ENCODE measurements at places on chromosomes 1 and 21.

DNA sequence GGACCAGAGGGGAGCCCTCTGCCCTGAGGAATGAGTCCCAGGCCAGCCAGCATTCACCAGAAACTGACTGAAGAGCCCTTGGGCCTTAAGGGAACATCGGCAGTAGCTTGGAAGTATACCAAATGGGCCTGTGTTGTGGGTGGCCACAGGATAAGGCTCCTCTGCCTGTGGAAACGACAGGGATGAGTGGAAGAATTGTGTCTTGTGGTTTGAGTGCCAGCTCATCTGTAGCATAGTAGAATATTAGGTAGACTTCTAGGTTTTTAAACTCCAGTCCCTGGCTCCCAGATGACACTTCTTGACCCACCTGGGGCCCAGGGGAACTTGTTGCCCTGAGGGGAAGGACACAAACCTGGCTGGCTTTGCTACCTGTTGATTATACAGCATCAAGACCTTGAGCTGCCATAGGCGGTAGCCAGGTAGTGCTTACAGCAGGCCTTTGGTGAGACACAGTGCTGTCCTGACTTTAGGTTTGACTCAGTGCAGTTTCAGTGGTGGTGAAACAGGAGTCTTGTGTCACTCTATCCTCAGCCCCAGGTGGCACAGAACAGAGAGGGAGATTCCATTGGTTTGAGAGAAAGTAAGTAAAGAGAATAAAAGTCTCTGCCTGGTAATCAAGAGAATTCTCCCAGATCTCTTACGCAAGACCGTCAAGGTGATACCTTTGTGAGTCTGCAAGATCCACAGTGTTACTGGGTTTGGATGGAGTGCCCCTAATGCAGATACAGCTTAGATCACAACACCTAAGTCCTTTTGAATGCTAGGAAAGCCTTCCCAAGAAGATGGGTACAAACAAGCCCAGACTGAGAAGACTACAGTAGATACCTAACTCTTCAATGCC, 50.2 kb downstream of the RABGAP1L start:
- DNase-seq = no peak

GRCh38 chr1:171206978-171207355, 21.9 kb downstream of the FMO2 start:
- DNase-seq = no peak

DNA sequence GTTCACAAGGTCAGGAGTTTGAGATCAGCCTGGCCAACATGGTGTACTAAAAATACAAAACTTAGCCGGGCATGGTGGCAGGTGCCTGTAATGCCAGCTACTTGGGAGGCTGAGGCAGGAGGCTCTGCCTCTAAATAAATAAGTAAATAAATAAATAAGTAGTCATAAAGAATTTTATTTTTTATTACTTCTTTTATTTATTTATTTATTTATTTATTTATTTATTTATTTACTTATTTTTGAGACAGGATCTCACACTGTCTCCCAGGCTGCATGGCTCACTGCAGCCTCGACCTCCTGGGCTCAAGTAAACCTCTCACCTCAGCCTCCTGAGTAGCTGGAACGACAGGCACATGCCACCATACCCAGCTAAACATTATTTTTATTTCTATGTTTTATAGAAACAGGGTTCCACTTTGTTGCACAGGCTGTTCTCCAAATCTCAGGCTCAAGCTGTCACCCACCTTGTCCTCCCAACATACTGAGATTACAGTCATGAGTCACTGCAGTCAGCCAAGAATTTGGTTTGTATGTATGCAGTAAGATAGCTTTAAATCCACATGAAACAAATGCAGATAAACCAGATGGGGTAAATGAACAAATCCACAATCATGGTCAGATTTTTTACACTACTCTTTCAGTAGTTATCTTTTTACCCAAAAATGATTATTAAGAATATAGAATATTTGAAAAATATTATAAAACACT, 523.3 kb upstream of the RGS18 start:
- DNase-seq = no peak

- no peak for DNase-seq
Measured at GRCh38 chr21:8993284-8993942, 1528.0 kb upstream of the TPTE start.

- DNase-seq = no peak
Measured at GRCh38 chr21:37008724-37009123, 2.2 kb downstream of the RIPPLY3 start.

- no peak for DNase-seq
Measured at GRCh38 chr1:64886877-64887276, 79.5 kb downstream of the JAK1 start.

- DNase-seq = no peak
Measured at GRCh38 chr1:16992102-16992501, 11.7 kb upstream of the MFAP2 start.

GRCh38 chr1:27179379-27179778, 24.5 kb upstream of the SLC9A1 start:
- no peak for DNase-seq

DNA sequence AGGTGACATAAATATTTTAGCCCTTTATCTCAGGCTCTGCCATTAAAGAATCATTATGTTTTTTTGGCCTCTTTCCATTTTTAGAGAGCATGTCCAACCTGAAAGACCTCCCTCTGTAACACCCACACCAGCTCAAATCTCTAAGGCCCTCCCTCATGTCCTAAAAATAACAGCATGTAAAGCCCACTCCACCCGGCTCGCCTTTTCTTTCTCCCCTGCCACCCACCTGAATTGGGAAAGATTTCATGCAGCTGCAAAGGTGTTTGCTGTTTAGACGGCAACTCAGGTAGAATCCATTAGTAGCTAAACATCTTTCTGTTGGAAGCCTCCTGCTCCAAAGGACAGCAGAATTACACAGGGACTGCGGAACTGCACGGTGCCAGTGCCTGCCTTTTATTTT, 79.9 kb downstream of the DMRTA2 start:
- no peak for DNase-seq

GRCh38 chr21:36791180-36791579, 92.3 kb downstream of the SIM2 start:
- no peak for DNase-seq

- DNase-seq = no peak
Measured at GRCh38 chr21:25243808-25244207, 363.5 kb downstream of the MRPL39 start.

DNA sequence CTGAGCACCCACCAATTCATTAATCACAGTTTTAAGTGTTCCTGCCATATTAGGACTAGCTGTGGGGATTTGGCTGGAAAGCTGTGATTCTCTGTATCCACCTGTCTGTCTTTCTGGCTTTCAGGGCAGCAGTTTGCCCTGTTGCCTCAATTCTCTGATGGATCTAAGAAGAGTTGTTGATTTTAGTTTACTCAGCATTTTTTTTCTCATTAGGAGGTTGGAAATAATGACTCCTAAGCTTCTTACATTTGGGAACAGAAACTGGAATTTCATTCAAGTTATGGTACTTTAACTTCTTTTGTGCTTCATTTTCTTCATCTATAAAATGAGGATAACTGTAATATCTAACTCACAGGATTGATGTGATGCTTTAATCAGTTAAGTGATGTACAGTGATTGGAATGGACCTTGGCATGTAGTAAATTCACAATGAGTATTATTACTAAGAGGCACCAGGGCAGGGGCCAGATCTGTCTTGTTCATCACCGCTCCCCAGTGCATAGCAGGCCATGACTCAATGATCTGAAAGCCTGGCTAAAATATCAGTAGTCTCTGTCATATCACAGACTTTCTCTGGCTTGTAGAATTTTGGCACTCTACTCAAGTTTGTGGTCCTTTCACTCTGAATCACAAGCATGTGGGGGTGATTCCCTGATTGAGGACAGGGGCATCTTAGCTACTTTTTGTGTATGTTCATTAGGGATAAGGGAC, 51.4 kb upstream of the GREM2 start:
- no peak for DNase-seq

DNA sequence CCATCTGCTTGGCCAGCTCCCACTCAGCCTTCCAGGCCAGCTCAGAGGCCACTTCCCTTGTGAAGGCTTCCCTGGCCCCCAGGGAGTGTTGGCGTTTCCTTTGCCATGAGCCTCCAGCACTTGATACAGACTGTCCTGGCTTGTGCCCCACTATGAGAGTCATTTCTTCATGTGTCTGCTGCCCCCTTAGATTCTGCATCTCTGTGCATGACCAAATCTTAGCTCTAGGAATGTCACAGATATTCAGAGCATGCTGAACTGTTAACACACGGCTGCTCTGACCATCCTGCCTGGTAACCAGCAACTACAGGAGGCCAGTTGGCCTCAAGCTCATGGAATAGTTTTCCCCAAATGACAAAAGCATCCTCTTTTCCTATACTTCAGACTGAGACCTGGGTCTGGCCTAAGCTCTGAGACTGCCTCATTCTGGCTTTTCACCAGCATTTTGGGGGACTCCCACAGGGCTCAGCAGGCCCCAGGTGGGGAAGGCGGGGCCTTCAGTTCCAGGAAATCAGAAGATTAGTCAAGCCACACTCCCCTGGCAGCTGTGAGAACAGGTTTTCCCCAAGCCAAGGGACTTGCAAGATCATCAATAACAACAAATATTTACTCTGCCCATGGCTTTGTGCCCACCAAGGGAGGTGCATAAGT, 182.6 kb upstream of the EDN2 start:
- DNase-seq = peak; percentile 33

Data from stimulated activated CD8-positive, alpha-beta memory T cell treated with anti-CD3 and anti-CD28 coated beads, Interleukin-2, amount 100 ng/mL, for 1 hour (primary cell).